ENCODE measurements at places on chromosomes 12 and 14.
A peak's percentile ranks its signal among the peaks of the same experiment; 100 is the strongest.

- no peak for DNase-seq
Measured at GRCh38 chr12:113996026-113996425, 29.9 kb upstream of the RBM19 start.

GRCh38 chr12:100857971-100858370, 63.4 kb downstream of the ANO4 start:
- no peak for DNase-seq

DNA sequence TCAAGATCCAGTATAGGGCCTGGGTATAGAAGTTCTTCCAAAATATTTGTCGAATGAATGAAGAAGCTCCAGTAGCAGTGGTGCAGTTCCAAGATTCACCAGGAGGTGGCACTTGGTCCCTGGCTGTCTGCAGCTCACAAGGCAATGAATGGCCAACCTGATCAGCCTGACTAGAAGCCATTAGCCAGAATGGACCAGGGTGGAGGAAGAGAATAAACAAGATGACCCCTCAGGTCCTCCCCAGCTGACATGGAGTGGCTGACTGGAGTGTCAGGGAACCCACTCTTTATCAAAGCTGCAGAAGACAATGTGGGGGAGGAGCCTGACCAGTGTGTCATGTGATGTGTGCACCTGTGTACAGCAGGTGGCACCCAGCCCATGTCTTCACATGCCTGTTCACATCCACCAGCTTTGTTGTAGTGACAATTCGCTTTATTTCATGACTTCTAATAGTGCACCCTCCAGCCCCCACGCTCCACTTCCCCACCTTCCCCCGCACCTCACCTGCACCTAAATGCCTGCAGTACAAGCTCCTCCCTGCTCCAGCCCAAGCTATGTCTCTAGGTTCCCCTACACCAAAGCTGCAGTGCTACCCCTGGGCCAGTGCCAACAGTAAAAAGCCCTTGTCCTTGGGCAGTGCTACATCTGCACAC, 3.0 kb downstream of the LTBP2 start:
- DNase-seq: peak; percentile 85

DNA sequence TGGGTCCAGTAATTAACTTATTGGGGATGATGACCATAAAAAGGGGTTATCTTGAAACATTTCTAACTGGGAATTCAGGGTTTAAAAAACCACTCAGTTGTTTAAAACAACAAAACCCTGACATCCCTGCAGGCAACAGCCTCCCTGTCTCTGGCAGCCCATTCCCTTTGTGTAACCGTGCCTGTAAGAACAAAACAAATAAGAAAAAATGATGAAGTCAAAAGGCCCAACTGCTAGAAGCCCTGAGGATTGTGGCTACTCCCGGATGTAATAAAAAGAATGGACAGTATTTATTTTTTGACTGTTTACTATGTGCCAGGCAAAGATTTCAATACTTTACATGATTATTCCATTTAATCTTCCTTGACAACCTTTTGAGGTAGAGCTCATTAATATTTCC, 75.3 kb downstream of the TMCC3 start:
- no peak for DNase-seq

DNA sequence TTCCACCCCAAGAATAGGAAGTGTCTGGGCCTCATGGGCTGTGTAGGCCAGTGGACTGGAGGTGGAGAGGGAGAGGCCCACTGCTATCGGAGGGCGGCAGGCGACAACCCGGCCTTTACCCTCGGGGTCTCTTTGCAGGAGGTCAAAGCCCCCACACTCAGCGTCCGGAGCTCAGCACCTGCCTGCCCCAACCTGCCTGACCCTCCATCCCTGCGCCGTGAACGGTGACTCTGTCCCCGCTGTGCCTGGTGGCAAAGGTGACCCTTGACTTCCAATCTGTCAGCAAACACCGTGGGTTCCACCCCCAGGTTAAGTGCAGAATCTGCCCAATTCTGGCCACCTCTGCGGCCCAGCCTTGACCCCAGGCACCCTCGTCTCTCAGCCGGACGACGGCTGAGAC, 15.7 kb upstream of the GALNT9 start:
- DNase-seq: no peak
